Ovary (tissue), 10 donors: ENCODE measurements at places on chromosomes 11 and 22.
A peak's percentile ranks its signal among the peaks of the same experiment; 100 is the strongest.

DNA sequence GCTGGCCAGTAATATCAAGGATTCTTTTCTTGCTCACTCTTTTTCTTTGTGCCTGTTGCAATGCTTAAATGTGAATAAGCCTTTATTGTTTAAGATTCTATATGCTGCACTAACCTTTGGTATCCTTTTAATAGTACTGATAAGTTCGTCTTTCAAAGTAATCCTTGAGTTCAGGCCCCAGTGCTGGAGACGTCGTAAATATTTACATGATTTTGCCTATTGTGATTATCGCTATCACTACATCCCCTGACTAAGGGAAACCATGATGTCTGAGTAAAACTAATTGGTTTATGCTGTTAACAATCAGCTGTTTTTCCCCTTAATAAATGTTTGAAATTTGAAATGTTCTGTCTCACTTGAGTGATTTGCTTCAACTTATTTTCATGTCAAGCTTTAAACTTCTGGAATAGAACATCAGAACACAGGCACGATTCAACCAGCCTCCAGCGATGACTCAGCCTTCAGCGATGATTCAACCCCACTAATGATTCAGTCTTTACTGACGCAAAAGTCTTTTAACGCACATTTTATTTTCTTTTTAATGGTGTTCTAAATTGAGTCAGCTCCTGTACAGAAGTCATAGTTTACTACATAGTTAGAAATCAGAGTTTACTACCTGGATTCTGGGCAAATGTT is 3.9 kb downstream of the HTATIP2 start:
- H3K27ac ChIP-seq, result peak overlapping the region; percentile 38
- peaks cover 4% of the 10 kb centered on the region for H3K4me1 ChIP-seq
- no peaks in the 10 kb centered on the region for H3K27me3 ChIP-seq
- H3K4me3 ChIP-seq, result no peak overlapping the region
- H3K36me3 ChIP-seq, result no peaks in the 10 kb centered on the region

DNA sequence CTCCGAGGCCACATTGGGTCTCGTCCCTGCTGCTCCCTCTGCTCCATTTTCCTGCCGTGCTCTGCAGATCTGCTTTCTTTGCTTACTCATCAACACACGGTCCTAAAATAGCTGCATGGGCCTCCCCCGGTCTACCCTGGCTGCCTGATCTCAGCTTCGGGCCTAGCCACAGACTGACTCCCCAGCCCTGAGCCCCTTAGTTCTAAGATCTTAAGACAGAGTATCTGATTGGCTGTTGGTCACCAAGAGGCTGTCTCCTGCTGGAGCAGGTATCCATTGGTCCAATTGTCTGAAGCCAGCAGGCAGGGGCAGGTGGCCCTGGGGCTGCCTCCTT is 53.7 kb upstream of the NECTIN1 start:
- H3K27me3 ChIP-seq, result no peaks in the 10 kb centered on the region
- no peaks in the 10 kb centered on the region for H3K36me3 ChIP-seq
- peaks cover 5% of the 10 kb centered on the region for H3K4me1 ChIP-seq
- no peak for DNase-seq

GRCh38 chr11:34823639-34824038 is 92.5 kb downstream of the APIP start:
- H3K27ac ChIP-seq, result no peak overlapping the region
- H3K4me1 ChIP-seq, result no peaks in the 10 kb centered on the region
- no peak overlapping the region for H3K4me3 ChIP-seq
- no peaks in the 10 kb centered on the region for H3K27me3 ChIP-seq
- no peak for DNase-seq

GRCh38 chr11:130157101-130157500 is 2.5 kb upstream of the ST14 start:
- H3K36me3 ChIP-seq, result no peaks in the 10 kb centered on the region
- no peak overlapping the region for H3K27ac ChIP-seq
- DNase-seq, result no peak
- no peaks in the 10 kb centered on the region for H3K27me3 ChIP-seq
- H3K4me3 ChIP-seq, result no peak overlapping the region
